Lower lobe of right lung (tissue), 2 donors: ENCODE measurements at places on chromosomes 1 and 21. TPM values are rescaled to one million over a fixed set of nuclear protein-coding genes. Genes with fewer than 3 reads are reported as not detected.

The OR10J1 gene
- total RNA-seq: not detected

The PGLYRP3 gene
- not detected for total RNA-seq

GRCh38 chr1:88701275-88701674, 17.2 kb downstream of the PKN2 start:
- H3K36me3 ChIP-seq: no peaks in the 10 kb centered on the region
- no peaks in the 10 kb centered on the region for H3K27me3 ChIP-seq
- DNase-seq: no peak
- peaks cover 35% of the 10 kb centered on the region for H3K4me1 ChIP-seq

DNA sequence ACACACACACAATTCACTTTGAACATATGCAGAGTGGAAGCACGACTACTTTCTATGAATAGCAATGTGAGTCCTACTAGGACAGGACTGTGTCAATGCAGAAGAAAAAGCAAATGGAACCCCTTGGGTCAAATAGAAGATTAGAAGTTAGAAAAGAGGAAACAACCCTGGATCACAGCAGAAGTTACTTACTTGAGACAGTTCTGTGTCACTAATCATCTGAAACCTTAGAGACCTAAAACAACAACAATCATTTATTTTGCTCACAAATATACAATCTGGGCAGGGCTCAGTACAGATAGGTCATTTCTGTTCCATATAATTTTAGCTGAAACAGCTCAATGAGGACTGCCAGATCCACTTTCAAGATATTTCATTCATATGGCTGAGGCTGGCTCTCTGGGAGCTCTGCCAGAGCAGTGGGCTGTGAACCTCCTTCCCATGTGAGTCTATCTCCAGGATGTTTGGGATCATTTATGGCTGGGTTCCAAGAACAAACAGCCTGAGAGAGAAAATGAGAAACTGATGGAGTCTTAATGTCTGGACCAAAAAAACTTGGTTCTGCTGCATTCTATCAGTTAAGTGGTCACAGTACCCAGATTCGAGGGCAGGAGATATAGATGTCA, 42.5 kb upstream of the IL10 start:
- H3K27ac ChIP-seq: no peak overlapping the region
- DNase-seq: no peak
- no peak overlapping the region for H3K4me3 ChIP-seq
- H3K36me3 ChIP-seq: no peaks in the 10 kb centered on the region

DNA sequence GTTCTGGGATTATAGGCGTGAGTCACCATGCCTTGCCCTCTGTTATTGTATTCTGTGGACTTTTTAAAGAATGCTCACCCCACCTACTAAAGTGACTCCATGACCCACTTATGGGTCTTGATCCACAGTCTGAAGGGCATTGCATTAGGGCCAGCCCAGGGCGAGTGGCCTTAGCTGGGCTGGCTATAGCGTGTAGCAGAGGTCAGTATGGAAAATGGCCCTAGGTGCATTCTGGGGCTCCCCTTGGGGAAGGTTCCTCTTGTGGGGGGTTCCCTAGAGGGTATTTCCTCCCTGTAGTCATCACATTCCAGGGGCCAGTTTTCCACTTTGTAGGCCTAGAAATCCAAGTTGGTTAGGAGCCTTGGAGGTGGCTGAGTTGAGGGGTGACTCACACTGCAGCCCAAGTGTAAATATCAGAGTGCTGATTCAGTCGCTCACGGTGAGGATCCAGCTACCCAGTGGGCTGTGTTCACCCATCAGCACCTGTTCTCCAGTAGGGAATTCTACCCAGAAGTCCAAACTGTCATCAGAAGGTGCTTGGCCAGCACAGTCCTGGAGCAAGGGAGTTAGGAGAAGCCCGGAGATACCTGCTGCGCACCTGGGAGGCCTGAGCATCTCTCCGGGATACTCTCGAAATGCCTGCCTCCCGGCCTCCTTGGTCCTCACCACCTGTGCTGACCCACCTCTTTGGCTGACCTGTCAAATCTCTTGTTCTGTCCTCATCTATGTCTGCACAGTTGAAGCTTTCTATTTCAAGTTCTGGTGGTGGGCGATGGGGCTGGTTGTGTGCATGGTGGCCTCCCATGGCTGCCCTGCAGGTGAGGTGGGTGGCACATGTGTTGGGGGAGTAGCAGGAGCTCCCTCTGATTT, 52.2 kb downstream of the NENF start:
- no peak for DNase-seq
- peaks cover 15% of the 10 kb centered on the region for H3K4me1 ChIP-seq
- no peak overlapping the region for H3K27ac ChIP-seq
- H3K36me3 ChIP-seq: no peaks in the 10 kb centered on the region

- H3K27me3 ChIP-seq: no peaks in the 10 kb centered on the region
- no peak overlapping the region for H3K27ac ChIP-seq
- no peak overlapping the region for H3K4me3 ChIP-seq
- no peak for DNase-seq
- H3K36me3 ChIP-seq: no peaks in the 10 kb centered on the region
- H3K4me1 ChIP-seq: no peaks in the 10 kb centered on the region
These were observed 116.3 kb downstream of the ADSS2 start for GRCh38 chr1:244335456-244335855.

GRCh38 chr1:53367503-53368313, 39.8 kb upstream of the LRP8 start:
- no peak for DNase-seq
- no peaks in the 10 kb centered on the region for H3K36me3 ChIP-seq
- no peak overlapping the region for H3K4me3 ChIP-seq
- H3K27me3 ChIP-seq: no peaks in the 10 kb centered on the region

DNA sequence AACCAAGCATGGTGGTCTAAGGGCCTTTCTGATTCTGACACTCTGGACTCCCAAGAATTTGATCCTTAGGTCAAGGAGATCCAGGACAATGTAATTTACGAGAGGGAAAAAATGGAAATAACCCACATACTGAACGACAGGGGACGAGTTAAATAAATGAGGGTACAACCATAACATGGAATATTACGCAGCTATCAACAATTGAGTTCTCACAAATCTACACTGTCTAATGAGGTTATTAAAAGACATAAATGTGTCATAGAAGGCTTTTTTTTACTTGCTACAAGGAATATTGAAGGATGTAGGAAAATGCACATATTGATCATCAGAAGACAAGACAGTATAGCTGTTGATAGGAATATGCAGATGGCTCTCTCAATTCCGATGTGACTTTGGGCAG, 23.8 kb downstream of the SDC3 start:
- no peak overlapping the region for H3K4me3 ChIP-seq
- no peaks in the 10 kb centered on the region for H3K36me3 ChIP-seq
- peaks cover 25% of the 10 kb centered on the region for H3K4me1 ChIP-seq

The MPZ gene
- 4.0 TPM for total RNA-seq

The RPTN gene
- total RNA-seq: not detected

- no peaks in the 10 kb centered on the region for H3K36me3 ChIP-seq
- peaks cover 47% of the 10 kb centered on the region for H3K4me1 ChIP-seq
- DNase-seq: no peak
- H3K27me3 ChIP-seq: no peaks in the 10 kb centered on the region
- no peak overlapping the region for H3K4me3 ChIP-seq
These were observed 60.9 kb upstream of the TARBP1 start for GRCh38 chr1:234539666-234540403.

The KRTAP11-1 gene
- not detected for total RNA-seq

- H3K27me3 ChIP-seq: no peaks in the 10 kb centered on the region
- no peak overlapping the region for H3K27ac ChIP-seq
- no peaks in the 10 kb centered on the region for H3K36me3 ChIP-seq
- H3K4me3 ChIP-seq: no peak overlapping the region
- no peaks in the 10 kb centered on the region for H3K4me1 ChIP-seq
These were observed 53.6 kb downstream of the FCRL5 start for GRCh38 chr1:157498736-157499090.

- H3K27me3 ChIP-seq: no peaks in the 10 kb centered on the region
- peak overlapping the region; percentile 60 for H3K4me3 ChIP-seq
- peaks cover 86% of the 10 kb centered on the region for H3K4me1 ChIP-seq
These were observed 12.8 kb downstream of the ADAMTSL4 start for GRCh38 chr1:150561974-150562445.

The CFHR1 gene
- 0.74 TPM for total RNA-seq

- no peaks in the 10 kb centered on the region for H3K27me3 ChIP-seq
- H3K4me1 ChIP-seq: no peaks in the 10 kb centered on the region
- H3K36me3 ChIP-seq: no peaks in the 10 kb centered on the region
- H3K27ac ChIP-seq: no peak overlapping the region
- no peak for DNase-seq
- H3K4me3 ChIP-seq: no peak overlapping the region
These were observed 671.9 kb upstream of the USP24 start for GRCh38 chr1:55886856-55887712.

The CDC20 gene
- 2.4 TPM for total RNA-seq

DNA sequence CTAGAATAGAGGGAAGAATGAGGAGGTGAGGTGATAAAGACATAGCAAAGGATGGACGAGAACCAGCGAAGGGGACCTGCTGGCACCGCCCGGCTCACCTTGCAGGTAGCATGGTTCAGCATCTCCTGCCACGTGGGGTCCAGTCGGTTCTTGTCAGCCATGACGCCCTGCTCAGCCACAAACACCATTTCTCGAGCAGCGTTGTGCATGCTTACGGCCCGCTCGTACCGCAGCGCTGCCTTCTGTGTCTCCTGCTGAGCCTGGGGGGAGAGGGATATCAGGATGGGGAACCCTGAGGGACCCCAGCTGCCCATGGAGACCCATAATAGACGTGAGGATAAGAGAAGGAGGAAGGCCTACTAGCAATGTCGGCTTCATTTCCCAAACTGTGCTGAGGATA, 11.4 kb downstream of the SH3BP5L start:
- peaks cover 35% of the 10 kb centered on the region for H3K4me1 ChIP-seq
- no peak overlapping the region for H3K4me3 ChIP-seq
- peaks cover 71% of the 10 kb centered on the region for H3K36me3 ChIP-seq
- H3K27ac ChIP-seq: no peak overlapping the region
- H3K27me3 ChIP-seq: no peaks in the 10 kb centered on the region

DNA sequence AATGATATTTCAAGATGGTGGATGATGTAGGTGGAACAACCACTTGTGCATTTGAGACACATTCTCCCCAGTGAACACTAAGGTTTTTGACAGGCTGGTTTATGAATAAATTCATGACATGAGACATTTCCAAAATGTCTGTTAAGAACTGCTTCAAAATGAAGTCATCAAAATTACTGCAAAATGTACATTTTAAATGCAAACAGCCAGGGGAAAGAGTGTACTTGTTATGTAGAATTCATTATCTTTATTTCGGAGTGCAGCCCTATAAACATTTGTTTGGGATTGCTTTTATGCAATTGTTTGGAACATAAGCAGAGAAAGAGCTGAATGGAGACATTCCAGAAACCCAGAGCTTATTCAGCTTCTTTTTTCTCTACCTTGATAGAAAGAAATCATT, 49.5 kb downstream of the DSCAM start:
- no peak overlapping the region for H3K27ac ChIP-seq
- no peak overlapping the region for H3K4me3 ChIP-seq
- no peaks in the 10 kb centered on the region for H3K4me1 ChIP-seq
- no peak for DNase-seq
- no peaks in the 10 kb centered on the region for H3K36me3 ChIP-seq
- H3K27me3 ChIP-seq: no peaks in the 10 kb centered on the region

The KRTAP8-1 gene
- not detected for total RNA-seq

GRCh38 chr1:24503870-24504523, 1.4 kb downstream of the RCAN3 start:
- H3K27me3 ChIP-seq: no peaks in the 10 kb centered on the region
- H3K4me1 ChIP-seq: peaks cover 24% of the 10 kb centered on the region
- no peak for DNase-seq
- H3K4me3 ChIP-seq: peak overlapping the region; percentile 76
- H3K27ac ChIP-seq: no peak overlapping the region

DNA sequence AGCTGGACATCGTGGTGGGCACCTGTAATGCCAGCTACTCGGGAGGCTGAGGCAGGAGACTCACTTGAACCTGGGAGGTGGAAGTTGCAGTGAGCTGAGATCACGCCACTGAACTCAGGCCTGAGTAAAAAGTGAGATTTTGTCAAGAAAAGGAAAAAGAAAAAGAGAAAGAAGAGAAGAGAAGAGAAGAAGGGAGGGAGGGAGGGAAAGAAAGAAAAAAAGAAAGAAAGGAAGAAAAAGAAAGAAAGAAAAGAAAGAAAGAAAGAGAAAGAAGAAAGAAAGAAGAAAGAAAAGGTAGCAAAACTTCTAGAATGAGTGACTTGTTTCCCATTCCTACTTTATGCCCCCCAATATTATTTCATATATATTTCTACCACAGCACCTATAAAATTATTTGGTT, 98.8 kb downstream of the UBE2U start:
- no peaks in the 10 kb centered on the region for H3K36me3 ChIP-seq
- no peak overlapping the region for H3K27ac ChIP-seq
- DNase-seq: no peak
- no peaks in the 10 kb centered on the region for H3K4me1 ChIP-seq
- H3K4me3 ChIP-seq: no peak overlapping the region

The C2CD2 gene
- total RNA-seq: 23.8 TPM

DNA sequence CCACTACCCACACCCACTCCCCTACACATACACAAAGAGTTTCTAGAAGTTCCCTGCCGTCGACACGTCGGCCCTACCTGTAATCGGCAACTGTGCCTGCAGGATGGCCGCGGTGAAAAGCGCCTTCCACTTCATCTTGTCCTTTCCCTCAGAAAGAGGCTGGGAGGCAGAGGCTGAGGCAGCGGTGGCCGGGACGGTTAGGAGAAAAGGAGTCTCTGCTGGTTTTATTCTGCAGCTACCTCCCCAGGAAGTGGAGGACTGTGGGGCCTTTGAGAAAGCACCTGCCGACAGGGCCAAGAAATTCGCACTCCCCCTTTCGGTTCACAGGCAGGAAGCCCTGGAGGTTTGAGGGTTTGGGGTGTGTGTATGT, at the start of gene CD247:
CD247 (minus strand) TSS at position 199 of the 370 bp plus-strand sequence; CDS start at position 135, 64 bp downstream.
- no peaks in the 10 kb centered on the region for H3K27me3 ChIP-seq

DNA sequence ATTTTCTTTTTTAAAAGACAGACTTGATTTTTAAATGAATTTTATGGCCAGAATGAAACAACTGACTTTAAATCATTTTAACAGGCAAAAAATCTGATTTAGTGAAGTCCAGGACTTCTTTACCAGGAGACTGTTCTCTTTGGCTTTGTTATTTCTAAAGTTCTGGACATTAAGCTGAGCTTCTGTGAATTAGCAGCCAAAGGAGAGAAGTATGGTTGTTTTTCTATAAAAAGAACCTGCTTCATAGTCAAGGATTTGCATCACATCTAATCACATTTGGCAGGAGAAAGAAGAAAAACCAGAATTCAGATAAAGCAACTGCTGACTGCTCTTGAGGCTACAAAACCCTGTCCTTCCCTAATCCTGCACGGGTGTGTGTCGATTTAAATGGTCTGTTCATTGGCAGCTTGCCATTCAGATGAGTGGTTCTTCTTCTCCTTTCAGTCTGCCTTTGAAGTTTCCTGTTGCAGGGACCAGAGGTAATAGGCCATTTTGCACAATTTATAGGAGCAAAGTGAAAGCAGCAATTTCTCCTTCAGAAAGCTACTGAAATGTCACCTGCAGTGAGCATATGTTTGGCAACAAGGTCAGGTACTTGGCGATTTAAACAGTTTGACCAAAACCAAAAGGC, 215.4 kb downstream of the OLFM3 start:
- no peak overlapping the region for H3K27ac ChIP-seq
- no peaks in the 10 kb centered on the region for H3K36me3 ChIP-seq
- no peak for DNase-seq
- H3K4me3 ChIP-seq: no peak overlapping the region

The SLC44A5 gene
- 0.47 TPM for total RNA-seq

The PTAFR gene
- total RNA-seq: 52.8 TPM

The DDI2 gene
- 48.8 TPM for total RNA-seq

The ELAPOR1 gene
- total RNA-seq: 24.4 TPM

The SPRR1B gene
- total RNA-seq: not detected
